Activated CD4-positive, alpha-beta T cell treated with anti-CD3 and anti-CD28 coated beads, Interleukin-2, amount 50 U/mL, for 1 hour (primary cell): ENCODE measurements at places on chromosomes 1 and 21.

DNA sequence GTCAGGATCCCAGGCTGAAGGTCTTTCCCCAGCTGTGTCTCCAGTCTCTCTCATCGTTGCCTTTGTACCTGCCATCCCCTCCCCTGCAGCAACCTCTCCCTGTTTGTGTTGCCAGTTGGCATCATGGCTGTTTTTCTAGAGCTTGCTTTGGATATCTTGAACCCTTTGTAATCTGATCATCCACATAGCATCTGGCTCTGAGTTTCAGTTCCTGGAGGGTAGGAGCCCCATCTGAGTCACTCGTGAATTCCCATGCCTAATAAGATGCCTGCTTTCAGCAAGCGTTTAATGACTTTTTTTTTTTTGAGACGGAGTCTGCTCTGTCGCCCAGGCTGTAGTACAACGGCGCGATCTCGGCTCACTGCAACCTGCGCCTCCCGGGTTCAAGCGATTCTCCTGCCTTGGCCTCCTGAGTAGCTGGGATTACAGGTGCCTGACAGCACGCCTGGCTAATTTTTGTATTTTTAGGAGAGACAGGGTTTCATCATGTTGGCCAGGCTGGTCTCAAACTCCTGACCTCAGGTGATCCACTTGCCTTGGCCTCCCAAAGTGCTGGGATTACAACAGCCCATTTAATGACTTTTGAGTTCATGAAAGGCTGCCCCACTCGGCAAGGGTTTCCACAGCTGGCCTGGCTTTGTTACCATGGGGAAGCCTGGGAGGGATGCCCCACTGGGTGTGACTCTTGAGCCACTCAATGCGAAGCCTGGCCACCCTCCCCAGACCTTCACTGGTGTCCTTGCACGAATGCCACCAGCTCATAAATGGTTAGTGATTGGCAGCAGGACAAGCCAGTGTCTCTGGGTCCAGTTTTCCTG lies 11.9 kb downstream of the ALPL start:
- DNase-seq, result no peak

DNA sequence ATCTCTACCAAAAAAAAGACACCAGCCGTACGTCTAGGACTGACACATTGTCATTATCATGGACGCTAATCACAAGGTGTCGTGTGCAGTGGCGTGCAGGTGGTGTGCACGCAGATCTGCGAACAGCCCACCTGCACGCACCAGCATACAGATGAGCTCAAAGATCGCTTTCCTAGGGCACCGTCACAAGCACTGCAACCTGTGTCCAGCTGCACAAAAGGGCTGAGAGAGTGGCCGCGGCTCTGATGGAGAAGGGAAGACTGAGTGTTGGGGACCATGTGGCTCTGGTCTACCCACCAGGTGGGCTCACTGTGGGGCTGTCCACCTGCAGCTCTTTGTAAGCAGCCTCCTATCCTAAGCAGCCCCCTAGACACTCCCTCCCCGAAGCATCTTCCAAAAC lies 50.9 kb downstream of the S100B start:
- DNase-seq, result no peak

GRCh38 chr1:202357506-202357905 lies 9.0 kb downstream of the PPP1R12B start:
- no peak for DNase-seq

- no peak for DNase-seq
These were observed 68.4 kb downstream of the USP24 start for GRCh38 chr1:55146781-55147180.

DNA sequence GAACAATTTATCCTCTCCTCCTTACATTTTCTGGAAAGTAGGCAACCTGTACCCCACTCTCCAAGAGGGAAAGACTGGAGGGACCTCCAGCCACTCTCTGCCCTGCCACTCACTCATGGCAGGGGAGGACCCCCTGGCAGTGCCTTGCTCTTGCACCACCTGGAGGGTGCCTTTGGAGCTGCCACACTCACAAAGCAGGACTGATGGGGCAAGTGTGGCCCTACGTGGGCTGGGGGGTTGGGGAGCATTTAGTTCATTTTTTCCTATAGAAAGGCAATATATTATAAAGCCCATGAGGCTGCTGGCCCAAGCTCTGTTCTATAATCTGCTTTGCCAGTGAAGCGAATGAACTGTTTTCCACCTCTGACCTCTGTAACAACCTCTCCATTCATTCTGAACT lies 50.3 kb downstream of the GPR161 start:
- DNase-seq, result no peak

- no peak for DNase-seq
These were observed 3.0 kb upstream of the TRIM63 start for GRCh38 chr1:26070296-26070962.
